ENCODE measurements at places on chromosomes 11 and 22. TPM values are rescaled to one million over a fixed set of nuclear protein-coding genes. Genes with fewer than 3 reads are reported as not detected.

The FXYD2 gene
- 456 TPM for total RNA-seq

The CCND1 gene
- total RNA-seq, result 137 TPM

DNA sequence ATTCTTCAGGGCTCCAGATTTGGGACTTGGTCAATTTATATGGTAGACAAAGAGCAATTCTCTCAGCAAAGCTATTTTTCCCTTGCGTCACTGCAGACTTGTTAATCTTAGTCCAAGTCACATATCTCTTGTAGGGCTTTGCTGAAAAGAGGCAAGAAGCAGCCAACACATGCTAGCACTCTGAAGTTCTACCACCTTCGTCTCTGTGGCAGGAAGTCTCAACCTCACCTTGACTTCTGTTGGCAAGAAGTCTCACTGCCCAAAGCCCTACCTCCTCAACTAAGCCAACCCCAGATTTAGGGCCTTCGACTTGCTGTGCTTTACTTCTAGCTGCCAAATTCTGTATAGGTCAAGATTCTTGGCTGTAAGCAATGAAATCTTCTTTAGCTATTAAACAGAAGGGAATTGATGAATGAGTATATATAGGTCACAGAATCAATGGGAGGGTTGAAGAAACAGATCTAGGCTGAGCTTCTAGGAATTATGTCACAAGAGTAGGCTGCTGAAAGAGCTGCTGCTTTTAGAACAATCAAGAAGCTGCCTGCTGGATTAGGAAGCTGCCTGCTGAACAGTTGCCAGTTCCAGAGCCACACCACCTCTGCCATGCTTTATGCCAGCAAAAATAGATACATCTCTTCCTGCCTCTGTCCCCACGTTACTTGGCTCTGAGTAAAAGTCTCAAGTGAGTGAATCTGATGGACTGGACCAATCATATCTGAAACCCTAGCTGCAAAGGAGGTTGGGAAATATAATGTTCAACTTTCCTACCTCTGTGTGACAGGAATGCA lies 17.6 kb upstream of the NCR3LG1 start:
- no peak for DNase-seq

GRCh38 chr22:38083931-38084631 lies at the start of gene SLC16A8:
TSS of gene SLC16A8 (minus strand) at chr22:38084184. CDS start at chr22:38082873, 1,311 bp downstream.
- no peak for DNase-seq

DNA sequence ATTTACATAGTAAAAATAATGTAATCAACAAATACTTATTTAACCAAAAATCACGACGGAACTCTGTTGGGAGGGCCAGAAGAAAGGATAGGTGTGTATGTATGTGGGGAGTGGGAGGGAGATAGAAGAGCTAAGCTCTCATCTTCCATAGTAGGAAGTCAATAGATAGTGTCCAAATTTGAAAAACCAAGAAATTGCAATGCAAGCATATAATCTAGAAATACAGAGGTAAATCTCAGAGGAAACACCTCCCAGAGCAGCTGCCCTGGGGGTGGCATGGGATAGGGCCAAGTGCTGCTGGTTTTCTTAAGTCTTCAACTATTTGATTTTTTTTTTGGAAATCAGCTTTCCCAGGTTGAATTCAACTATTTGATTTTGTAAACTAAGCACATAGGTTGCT lies 16.9 kb downstream of the C11orf86 start:
- no peak for DNase-seq

DNA sequence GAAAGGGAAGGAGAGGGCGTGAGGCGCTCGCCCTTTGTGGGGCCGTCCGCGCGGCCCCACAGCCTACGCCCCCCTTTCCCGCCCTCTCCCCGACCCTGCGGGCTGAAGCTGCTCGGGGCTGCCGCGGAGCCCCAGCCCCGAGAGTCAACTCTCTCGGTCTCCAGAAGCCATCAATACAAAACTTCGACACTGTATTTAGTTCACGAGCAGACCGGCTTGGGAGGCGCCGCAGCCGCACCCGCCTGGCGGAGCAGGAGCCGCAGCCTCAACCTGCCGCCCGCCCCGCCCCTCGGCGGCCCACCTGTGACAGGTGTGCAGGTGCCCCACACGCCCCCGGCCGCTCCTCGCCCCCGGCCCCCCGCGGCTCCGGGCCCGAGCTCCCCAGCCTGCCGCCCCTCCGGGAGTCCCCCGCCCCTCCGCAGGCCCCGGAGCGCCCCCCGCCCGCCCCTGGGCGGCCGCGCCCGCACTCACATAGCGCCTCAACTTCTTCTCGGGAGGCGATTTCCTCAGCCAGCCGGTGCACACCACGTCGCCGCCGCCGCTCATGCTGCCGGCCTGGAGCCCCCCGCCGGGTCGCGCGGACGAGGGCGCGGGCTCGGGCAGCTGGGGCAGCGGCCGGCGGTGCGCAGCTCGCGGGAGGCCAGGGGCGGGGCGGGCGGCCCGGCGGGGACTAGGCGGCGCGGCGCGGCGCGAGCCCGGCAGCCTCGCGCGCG lies at the start of gene GAB2:
TSS of gene GAB2 (minus strand) at position 646 of the 713 bp plus-strand sequence. CDS start at position 546, 100 bp downstream.
- DNase-seq, result no peak

- no peak for DNase-seq
Observed at GRCh38 chr11:117171404-117172061, 7.0 kb upstream of the SIDT2 start.

DNA sequence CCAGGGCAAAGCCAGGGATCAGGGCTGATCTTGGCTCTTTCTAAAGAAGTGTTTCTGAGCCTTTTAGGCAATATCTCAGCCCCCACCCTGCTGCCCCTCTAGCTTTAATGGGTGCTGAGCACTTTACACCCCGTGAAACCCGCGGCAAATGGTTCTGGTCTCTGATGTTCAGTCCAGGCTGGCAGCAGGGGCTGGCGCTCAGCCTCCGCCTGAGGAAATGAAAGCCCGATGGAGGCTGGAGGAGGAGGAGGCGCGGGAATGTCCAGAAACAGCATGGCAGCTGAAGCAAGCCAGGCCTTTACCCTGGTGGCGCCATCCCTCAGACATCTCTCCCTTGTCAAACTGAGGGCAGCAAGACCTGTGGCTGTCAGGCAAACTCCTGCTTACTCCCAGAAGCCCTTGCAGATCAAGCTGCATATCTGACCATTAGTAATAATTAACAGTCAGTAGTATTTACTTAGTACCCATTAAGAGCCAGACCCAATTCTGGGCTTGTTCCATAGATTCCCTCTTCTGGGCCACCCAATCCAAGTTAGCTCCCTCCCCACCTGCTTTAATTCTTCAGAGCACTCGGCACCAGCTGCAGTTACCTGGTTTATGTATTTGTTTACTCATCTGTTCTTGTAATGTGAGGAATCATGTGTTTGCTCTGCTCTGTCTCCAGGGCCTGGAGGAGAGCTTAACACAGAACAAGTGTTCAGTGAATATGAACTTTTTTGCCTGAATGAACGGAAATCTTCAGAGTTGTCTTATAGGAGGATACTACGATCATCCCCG lies 15.0 kb upstream of the ALX4 start:
- no peak for DNase-seq

The TMPRSS5 gene
- 0.32 TPM for total RNA-seq

GRCh38 chr11:26842478-26843282 lies 120.8 kb upstream of the SLC5A12 start:
- DNase-seq, result no peak

The INPP5J gene
- 0.91 TPM for total RNA-seq

The RGL4 gene
- not detected for total RNA-seq

DNA sequence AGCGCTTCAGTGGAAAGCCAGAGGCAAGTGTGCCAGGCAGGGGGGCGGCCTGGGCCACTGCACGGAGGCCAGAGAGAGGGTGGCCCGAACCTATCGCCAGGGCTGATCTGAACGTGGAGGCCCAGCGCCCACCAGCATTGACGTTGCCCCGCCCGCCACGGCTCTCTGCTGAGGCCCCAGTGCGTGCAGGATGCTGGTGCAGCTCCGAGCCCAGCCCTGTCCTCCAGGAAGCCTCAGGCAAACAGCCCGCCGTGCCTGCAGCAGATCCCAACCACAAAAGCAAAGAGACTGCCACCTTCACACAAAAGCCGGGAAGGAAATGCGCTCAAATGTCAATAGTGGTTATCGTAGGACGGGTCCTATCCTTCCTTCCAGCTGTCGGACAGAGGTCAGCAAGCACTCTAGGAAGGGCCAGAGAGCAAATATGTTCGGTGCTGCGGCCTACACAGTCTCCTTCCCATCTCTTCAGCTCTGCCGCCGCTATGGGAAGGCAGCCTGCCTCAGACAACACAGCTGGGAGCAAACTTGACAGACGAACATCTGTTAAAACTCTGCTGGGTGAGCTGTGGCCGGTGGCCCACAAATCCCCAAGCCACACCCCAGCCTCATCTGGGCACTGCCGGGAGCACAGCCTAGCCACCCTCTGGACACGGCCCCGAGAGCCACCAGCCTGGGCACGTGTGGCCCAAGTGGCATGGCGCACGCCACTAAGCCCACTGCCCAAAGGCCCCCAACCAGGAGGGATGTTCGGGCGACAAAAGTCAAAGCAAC lies 146.2 kb downstream of the CRYBB2 start:
- no peak for DNase-seq

DNA sequence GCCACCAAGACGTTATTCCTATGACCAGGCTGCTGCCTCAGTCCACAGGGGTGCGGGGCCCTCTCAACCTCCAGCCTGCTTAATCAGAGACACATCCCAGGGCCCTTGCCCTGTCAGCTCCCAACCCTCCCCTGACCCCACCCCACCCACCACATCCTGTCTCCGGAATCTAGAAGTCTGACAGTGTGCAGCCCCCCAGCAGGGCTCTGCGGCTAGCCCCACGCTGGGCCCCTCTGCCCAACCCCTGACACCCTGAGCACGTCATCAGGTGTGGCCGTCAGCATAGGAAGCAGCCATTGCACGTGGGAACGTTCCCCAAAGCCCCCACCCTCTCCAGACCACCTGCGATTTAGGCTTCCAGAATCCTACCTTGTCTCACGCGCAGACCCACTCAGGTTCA lies 34.3 kb upstream of the IGSF9B start:
- DNase-seq, result no peak

The OR10G6 gene
- total RNA-seq, result not detected

DNA sequence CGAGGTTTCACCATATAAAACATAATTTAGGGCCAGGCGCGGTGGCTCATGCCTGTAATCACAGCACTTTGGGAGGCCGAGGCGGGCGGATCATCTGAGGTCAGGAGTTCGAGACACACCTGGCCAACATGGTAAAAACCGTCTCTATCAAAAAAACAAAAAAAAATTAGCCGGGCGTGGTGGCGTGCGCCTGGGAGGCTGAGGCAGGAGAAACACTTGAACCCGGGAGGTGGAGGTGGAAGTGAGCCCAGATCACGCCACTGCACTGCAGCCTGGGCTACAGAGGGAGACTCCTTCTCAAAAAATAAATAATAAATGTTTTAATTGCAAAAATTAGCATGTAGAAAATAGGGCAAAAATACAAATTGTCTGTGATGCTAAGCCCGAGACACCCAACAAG lies 993 bp upstream of the SFI1 start:
- no peak for DNase-seq

GRCh38 chr11:120807414-120808150 lies 216.3 kb upstream of the TBCEL start:
- peak; percentile 98 for DNase-seq

GRCh38 chr11:8061555-8062428 lies 19.2 kb upstream of the TUB start:
- DNase-seq, result no peak

The FIBIN gene
- not detected for total RNA-seq

- DNase-seq, result no peak
Observed at GRCh38 chr22:37259540-37260029, 15.5 kb upstream of the RAC2 start.

- DNase-seq, result peak; percentile 21
Observed at GRCh38 chr11:130001461-130002351, 929 bp downstream of the PRDM10 start.

The OR51B5 gene
- total RNA-seq, result not detected

The LRRC74B gene
- total RNA-seq, result not detected

The C1QTNF5 gene
- total RNA-seq, result not detected

GRCh38 chr22:33771136-33771535 lies 149.1 kb downstream of the LARGE1 start:
- no peak for DNase-seq

DNA sequence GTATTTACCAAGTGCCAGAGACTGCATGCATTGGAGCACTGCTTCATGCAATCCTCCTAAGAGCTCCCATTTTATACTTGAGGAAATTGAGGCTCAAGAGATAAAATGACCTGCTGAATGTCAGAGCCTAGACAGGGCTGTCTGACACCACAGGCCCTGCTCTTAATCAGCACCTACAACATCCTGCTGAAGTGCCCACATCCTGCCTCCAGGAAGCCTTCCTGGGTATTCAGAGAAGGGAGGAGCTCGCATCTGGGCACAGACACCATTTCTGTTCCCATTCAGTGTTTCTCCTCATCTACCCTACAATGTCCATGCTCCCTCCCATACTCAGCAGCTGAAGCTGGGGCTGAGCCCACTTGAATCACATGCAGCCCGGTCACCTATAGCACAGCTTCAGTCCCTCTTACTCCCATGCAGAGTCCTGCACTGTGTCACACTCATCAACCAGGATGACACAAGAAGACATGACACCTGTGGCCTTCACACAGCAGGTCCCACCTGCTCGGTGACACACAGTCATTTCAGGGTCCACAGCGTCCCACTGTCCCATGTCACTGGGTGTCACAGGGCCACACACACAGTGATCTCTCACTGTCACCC lies 53.1 kb downstream of the PDE2A start:
- no peak for DNase-seq

GRCh38 chr11:60872124-60872960 lies 5.0 kb downstream of the ZP1 start:
- DNase-seq, result no peak

The KLHDC7B gene
- total RNA-seq, result not detected

- no peak for DNase-seq
Observed at GRCh38 chr11:110207123-110207522, 89.3 kb downstream of the RDX start.

The CTSW gene
- not detected for total RNA-seq

DNA sequence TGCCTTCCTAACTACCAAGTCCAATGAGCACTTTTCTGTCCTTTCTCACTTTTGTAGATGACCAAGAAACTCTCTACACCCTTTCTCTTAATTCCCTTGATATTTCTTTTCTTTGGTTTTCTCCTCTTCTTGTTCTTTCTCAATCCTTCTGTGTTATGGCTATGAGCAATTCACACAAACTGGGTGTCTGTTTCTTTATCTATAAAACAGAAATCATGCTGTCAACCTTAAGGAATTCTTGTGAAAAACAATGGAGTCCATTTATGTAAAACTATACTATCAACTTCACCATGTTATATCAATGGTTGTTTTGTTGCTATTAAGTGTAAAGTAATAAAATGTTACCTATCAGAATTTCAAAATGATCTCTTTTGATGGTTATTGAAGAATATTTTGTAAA lies 7.2 kb downstream of the MTNR1B start:
- no peak for DNase-seq

GRCh38 chr11:29161191-29161590 lies 855.6 kb downstream of the KCNA4 start:
- no peak for DNase-seq

GRCh38 chr11:76591416-76591815 lies 79.1 kb downstream of the LRRC32 start:
- DNase-seq, result no peak

- DNase-seq, result no peak
Observed at GRCh38 chr22:45686836-45687235, 15.2 kb downstream of the ATXN10 start.

The ADM gene
- total RNA-seq, result 95.5 TPM
